Urinary bladder (tissue), 4 donors: ENCODE measurements at places on chromosomes 7 and 10.

- DNase-seq = no peak
These were observed 3.5 kb upstream of the GRID1 start for GRCh38 chr10:86370006-86370585.

DNA sequence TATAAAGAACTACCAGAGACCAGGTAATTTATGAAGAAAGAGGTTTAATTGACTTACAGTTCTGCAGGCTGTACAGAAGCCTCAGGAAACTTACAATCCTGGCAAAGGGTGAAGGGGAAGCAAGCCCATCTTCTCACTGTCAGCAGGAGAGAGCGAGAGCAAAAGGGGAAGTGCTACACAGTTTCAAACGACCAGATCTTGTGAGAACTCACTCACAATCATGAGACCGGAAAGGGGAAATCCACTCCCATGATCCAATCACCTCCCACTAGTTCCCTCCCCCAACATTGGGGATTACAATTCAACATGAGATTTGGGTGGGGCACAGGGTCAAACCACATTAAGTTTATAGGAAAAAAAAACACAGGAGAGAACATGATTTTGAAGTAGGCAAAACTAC lies 222.1 kb upstream of the SHH start:
- no peak for DNase-seq

- no peak for DNase-seq
These were observed 492.5 kb upstream of the ZMIZ1 start for GRCh38 chr10:78576276-78576675.

DNA sequence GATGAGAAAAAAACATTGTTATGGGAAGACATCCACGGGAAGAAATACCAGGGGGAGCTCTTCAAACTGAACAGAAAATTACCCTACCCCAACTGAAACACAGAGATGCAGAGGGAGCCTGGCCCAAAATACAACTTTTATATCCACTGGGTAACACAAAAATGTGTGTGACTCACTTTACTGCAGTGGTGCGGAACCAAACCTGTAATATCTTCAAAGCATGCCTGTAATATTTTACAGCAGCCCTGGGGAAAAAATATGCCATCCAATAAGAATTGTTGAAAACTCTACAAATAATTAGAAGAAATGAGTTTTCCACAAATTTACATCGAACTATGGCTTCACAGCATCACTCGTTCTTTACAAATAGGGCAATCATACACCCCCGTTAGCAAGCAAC lies 49.8 kb upstream of the SRRM3 start:
- DNase-seq = no peak

GRCh38 chr10:69897999-69898398 lies 96.3 kb downstream of the COL13A1 start:
- no peak for DNase-seq

DNA sequence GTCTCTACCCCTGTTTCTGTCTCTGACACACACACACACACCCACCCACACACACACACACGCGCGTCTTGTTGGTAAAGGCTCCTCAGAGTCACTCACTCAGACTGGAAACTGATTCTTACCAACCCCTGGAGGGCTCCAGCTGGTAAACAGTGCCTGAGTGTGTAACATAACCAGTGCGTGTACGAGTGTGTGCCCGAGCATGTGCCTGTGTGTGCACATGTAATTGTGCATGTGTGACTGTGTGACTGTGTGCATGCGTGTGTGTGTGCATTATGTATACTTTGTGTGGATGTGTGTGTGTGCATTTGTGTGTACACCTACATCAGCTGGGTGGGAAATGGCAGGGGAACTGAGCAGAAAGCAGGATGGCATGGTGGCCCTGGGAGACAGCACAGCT lies 317.1 kb downstream of the WDR37 start:
- DNase-seq = no peak

- DNase-seq = no peak
These were observed 1212.8 kb downstream of the REEP3 start for GRCh38 chr10:64733980-64734379.

DNA sequence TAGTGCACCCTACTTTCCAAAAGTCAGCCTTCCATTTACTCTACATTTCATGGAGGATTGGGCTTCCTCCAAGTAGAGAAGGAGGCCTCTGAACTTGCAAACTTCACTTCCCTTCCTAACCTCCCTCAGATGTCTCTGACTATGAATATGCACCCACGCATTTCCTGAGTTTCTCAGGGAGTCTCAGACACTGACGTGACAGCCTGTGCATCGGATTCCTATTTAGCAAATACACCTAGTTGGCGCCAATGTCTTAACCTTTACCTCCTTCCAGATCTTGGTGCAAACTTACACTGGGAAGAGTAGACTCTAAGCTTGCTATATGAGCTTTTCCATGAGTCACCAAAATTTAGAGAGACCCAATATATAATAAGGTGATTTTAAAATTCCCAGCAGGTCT lies 920.1 kb upstream of the AUTS2 start:
- no peak for DNase-seq

DNA sequence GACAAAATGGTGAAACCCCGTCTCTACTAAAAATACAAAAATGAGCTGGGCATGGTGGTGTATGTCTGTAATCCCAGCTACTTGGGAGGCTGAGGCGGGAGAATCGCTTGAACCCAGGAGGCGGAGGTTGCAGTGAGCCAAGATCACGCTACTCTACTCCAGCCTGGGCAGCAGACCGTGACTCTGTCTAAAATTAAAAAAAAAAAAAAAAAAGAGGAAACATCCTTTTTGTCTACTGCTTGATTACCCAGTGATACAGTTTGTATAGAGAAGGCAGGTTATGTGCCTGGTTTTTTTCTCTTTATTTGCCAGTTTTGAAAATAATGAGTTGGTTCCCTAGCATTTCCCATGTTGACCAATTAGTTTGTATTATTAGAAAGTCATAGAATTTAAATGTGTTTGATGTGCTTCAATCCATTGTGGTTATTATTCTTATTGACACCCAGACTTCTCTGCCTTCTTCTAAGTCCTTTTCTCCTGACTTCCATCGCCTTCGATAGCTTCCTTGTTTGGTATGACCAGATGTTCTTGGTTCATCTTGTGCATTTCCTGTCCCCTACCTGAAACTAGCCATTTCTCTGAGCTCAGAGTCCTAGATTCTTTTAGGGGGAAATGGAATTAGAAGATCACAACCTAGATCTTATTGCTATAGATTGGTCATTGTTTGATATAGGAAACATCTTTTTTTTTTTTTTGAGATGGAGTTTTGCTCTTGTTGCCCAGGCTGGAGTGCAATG lies 43.2 kb downstream of the VKORC1L1 start:
- DNase-seq = no peak

DNA sequence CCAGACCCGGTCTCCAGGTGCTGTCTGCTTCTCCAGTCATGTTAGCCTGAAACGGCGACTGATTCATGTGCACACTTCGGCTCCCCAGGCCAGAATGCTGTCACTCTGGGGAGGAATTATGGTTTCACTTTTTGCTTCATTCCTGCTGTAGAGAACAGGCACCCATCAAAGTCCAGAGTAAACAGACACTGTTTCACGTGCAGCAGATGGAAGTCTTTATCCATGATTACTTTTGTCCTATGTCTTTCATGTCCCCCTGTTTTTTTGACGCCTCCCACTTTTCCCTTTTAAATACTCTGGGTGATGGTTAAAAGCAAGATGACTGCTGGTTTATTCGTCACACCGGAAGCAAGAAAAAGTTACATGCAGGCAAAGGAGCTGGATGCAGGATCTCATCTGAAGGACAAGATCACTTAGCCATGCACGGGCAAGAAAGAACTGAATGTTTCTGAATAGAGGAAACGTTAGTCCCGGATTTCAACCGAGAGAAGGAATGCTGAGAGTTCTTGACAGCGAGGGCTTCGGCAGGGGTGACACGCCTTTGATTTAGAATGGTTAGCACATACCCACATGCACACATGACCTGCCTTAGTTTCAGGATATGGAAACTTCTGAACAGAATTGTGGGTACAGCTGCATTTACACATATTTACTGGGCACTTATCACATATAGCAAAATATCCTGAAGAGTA lies 250.0 kb upstream of the KLF6 start:
- DNase-seq = no peak

DNA sequence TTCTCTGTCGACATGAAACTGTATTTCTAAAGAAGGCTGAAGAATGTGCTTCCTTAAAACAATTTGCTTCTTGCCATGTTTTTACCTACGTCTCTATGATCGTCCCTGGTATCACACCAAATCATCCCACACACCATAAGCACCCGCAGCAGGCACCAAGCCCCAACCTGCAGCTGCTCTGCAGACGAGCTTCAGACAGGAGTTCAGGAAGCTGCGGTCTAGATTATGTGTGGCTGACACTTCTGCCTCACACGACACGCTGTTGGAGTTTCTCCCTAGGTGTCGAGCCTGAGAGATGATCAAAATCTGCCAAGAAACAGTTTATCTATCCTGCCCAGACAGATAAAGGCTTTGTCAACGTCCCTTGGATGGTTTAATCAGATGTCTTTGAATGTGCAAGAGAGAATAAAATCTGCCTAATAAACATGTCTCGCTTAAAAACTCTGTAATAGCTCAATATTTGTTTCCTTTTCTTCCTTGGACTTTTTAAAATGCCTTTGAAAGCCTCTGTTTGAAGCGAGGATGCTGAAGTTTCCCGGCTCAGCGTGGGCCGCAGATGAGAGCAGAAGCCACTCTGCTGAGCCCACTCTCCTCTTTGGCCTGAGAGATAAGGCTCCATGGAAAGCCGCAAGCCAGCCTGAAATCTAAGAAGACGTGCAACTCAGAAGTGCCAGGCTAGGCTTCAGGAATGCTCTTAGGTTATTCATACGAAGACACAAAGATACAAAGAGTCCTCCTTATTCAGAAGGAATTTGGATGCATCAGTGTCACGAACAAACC lies 158.3 kb upstream of the PFKP start:
- no peak for DNase-seq

DNA sequence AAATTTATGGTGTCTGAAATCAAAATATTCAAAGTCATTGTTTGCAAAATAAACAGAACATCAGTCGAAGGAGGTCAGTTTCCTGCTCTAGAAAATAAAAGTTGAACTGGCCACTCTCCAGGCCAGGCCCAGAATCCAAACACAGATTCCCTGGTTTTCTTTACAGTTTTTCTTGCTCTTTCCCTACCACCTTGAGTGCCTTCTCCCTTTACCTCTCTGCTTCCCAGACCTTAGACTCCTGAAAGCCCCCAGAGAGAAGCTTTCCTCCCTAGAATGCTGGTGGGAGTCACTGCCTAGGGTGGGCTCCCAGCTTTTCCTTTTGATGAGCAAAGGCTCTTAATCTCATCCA lies 6.1 kb downstream of the DNTT start:
- no peak for DNase-seq

GRCh38 chr7:105638334-105638733 lies 57.0 kb upstream of the EFCAB10 start:
- DNase-seq = no peak

DNA sequence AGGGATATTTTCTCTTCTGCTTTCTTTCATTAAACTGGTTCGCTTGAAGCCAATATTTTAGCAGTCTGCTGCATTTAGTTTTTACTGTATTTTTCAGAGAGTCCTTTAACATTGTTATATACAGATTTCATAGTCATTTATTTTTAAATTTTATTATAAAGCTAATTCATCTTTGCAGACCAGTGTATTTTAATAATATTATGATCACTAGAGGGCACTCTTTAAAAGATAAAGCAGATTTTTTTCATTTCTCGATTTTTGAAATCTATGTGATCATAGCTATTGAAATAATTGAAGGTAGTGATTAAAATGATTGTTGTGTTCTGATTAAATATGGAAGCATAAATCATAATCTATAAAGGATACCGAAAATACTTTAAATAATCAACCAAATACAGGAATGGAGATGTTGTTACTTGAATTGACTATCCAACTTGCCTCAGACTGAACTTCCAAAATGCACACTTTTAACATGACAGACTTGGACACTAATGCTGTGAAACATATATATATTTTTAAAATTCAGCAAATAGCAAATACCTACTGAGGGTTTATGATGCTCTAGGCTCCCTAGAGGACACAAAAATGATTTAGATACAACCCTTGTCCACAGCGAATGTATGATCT lies 35.2 kb downstream of the ST7 start:
- no peak for DNase-seq

GRCh38 chr10:82206831-82207230 lies 331.8 kb downstream of the NRG3 start:
- no peak for DNase-seq

DNA sequence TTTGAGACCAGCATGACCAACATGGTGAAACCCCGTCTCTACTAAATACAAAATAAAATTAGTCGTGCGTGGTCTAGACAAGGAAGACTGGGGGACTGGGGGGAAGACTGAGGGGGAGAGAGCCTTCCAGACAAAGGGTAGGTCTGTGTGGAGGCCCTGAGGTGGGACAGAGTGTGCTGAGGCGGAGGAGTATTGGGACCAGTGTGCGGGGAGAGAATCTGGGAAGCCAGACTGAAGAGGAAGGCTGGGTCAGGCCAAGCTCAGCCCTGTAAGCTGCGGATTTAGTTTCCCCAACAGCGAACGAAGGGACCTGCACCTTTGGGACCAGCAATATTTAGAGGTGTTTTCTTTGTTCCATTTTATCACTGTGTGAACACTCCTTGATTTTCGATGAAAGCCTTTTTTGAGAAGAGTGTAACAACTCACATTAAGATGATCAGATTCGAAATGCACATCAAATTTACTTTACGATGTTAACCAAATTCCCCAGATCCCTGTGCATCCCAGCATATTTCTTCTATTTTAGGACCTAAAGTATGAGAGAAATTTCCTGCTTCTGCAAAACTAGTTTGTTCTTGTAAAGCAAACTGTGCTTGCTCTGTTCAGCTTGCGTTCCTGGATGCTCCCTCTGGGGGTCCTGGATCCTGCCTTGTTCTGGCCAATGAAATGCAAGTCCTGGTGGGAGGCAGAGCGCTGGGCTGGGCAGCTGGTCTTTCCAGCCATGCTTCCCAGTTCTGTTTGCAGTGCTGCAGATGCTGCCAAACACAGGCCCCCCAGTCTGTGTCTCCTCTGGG lies 39.4 kb downstream of the PLAU start:
- no peak for DNase-seq

DNA sequence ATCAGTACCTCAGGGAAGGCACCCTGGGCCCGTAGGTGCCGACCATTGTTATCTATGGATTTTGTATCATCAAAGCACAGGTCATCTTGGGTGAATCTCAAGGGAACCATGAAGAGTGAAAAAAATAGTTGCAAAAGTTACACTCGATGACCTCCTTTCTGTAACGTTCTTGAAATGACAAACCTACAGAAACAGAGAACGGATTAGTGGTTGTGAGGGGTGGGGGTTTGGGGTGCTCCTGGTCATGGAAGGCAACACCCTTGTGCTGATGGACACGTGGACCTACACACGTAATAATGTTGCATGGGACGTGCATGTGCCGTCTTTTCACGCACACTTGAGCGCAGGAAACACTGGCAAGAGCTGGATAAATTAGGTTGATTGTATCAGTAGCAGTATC lies 655.9 kb downstream of the SDK1 start:
- DNase-seq = no peak
